Nephron progenitor cell (in vitro differentiated cells): ENCODE measurements at places on chromosomes 5 and 9.

DNA sequence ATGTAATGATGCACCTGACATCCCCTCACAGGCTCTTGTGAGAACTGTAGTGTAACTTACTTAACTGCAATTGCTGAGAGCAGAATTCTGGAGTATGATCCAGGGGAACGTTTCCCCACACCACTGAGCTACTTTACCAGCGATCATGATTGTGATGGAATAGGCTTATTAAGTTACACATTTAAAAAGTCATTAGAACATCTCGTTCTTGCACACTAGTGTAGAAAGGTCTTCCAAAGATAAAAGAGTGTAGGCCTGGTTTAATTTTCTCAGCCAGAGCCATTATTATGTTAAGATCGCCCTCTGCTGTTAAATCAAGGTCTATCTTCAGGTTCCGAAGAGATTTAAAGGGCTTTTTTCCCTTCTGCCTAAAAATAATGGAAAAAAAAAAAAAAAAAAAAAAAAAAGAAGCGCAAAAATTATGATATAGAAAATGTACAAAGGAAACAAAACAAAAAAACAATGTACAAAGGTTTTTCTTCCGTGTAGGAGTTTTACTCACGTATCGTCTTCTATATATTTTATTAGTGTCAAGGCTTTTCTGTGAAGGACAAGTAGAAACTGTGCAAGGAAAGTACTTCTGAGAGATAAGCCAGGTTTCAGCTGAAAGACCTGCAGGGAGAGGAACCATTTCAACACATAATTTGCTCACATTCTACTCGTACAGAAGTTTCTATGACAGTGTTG, 18.6 kb upstream of the MOB3B start:
- no peak for DNase-seq

- DNase-seq, result no peak
Measured at GRCh38 chr5:106094204-106094607, 1576.5 kb downstream of the EFNA5 start.

DNA sequence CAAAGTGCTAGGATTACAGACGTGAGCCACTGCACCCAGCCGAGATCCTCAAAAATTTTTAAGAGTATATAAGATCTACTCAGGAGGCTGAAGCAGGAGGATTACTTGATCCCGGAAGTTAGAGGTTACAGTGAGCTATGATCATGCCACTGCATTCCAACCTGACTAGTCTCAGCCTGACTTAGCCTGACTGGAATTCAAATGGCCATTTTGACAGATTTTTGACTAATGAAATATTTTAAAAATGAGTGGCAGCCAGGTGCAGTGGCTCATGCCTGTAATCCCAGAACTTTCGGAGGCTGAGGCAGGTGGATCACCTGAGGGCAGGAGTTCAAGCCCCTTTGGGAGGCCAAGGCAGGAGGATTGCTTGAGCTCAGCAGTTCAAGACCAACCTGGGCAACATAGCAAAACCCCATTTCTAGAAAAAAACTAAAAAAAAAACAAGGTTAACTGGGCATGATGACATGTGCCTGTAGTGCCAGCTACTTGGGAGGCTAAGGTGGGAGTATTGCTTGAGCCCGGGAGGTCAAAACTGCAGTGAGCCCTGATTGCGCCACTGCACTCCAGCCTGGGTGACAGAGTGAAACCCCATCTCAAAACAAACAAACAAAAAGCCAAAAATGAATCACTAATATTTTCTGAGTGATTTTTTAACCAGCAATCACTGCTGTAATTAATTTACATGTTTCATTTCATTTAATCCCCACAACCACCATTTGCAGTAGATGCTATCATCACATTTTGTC, 16.6 kb downstream of the ATOX1 start:
- no peak for DNase-seq

DNA sequence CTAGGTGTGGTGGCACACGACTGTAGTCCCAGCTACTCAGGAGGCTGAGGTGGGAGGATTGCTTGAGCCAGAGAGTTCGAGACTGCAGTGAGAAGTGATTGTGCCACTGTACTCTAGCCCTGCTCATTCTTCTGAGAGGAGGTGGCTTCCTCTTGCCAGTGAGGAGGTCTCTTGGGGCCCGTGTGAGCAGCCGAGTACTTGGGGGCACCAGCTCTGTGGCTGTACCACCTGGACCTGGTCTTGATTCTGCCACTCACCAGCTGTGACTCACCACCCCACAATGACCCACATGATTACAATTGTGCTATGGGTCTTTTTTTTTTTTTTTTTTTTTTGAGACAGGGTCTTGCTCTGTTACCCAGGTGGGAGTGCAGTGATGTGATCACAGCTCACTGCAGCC, 18.0 kb upstream of the CRB2 start:
- no peak for DNase-seq

DNA sequence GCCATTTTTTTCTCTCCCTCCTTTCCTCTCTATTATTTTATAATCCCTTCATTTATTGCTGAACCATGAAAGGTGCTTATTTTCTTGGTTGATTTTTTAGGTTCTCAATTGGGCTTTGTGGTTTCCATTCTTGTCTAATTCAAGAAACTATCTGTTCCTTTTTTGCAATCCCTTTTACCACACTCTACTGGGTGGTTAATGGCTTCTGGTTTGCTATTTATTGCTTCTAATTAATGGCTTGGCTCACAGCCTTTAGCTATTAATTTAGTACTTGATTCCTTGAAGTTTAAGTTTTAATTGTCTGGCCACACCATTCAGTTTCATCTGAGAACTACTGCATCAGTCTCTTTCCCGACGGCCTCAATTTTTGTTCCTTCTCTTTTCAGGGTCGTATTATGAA, 5.6 kb downstream of the FRRS1L start:
- DNase-seq, result no peak

- peak; percentile 66 for DNase-seq
Measured at GRCh38 chr5:124662181-124662781, 84.2 kb downstream of the ZNF608 start.

GRCh38 chr9:132560616-132561202, 21.7 kb upstream of the BARHL1 start:
- peak; percentile 56 for DNase-seq

GRCh38 chr9:84357275-84357674, 16.7 kb upstream of the SLC28A3 start:
- no peak for DNase-seq

- no peak for DNase-seq
Measured at GRCh38 chr9:12921621-12922020, 146.8 kb downstream of the LURAP1L start.

DNA sequence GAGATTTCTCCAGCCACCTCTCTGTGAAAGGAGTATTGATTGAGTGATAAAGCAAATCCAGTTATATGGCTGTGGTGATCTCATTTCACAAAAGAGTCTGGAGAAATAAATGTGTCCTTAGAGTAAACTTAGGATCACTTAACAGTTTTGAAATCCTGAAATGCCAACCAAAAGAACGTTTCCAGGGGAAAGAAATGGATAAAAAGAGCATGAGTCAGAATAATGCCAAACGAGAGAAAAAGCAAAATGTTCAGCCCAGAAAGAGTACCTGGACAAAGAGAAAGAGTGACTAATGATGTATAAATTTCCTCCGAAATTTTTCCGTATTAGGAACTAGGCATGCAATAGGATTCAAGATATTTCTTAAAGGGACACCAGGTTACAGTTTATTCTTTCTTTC, 463.1 kb upstream of the CDH10 start:
- DNase-seq, result no peak
